ENCODE measurements at places on chromosomes 3 and 15.

- no peak for DNase-seq
Observed at GRCh38 chr15:25238126-25238525, 200.7 kb downstream of the UBE3A start.

GRCh38 chr15:88529021-88529630 is 17.4 kb downstream of the DET1 start:
- DNase-seq: no peak

DNA sequence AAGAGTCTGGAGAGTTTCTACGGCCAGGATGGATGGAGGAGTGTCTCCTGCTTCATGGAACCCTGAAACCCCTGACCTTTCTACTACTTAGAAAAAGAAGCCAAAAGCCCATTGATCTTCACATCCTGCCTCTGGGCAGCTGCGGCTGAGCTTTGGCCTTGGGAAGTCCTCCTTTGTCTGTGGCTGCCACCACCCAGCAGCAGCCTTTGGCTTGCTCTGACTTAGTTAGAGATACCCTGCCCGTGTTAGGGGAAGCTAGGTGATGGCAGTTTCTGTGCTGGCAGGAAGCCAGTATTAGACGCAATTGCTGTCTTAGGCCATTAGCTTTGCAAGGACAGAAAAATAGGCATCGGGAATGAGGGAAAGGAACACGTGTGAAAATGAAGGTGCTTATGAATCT is 18.8 kb downstream of the APH1B start:
- DNase-seq: no peak

GRCh38 chr3:107661447-107662123 is 138.8 kb downstream of the BBX start:
- DNase-seq: no peak

GRCh38 chr15:70200511-70201424 is 103.1 kb upstream of the TLE3 start:
- DNase-seq: no peak

DNA sequence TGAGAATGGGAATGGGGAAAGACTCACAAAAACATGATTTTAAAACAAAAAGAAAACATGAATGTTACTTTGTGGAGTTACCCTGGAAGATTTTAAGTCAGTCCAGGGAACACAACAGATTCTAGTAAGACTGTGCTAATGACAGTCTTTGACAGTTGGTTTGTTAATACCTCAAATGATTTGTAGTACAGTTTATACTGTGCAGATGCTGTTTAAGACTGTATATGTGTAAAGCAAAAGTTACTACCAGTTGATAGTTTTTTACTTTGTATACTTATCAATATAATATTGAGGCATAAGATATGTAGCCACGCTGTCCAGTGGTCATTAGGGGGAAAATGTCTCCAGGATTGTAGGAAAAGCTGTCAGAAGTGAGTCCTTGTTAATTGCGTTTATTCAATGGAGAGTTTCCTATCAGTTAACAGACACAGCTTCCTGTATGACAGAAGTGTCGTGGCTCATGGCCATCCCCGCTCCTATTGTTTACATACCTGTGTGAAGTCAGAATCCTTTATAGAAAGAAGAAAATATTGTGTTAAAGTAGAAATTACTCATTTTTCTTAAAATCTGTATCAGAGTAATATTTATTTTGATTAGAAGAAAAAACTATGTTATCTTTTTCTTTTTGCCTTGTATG is 36.0 kb downstream of the NKIRAS1 start:
- no peak for DNase-seq

DNA sequence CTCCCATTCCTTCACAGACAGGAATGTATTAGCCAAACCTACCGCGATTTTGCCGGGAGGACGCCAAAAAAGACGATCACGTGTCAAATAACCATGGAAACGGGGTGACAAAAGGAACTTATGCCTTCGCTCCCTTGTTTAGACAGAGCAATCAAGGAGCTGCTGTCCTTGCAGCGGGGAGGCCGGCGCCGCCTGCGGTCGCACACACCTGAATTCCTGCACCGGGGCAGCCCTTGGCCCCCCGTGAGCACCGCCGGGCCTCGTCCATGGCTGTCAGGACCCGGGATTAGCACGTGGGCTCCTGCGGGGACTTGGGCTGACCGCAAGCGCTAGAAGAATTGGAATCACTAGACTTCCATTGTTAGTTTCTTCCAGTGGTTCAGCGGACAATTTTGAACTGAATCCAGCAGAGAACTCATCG is 193.1 kb downstream of the SHQ1 start:
- DNase-seq: peak; percentile 29

DNA sequence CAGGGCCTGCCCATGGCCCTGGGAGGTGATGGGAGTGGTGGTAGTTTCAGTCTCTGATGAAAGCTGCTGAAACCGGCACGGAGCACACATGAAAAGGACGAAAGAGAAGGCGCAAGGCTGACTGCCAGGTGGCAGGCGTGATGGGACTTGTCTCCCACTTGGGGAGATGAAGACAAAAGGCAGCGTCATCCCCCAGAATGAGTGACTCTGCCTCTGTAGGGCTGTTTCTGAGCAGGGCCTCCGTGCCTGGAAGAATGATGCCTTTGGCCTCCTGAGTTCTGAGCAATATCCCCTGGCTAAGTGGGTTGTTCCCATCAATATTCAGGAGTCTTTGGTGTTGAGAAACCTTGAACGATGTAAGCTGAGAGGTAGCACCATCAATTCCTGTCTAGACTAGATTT is 237.8 kb downstream of the OPA1 start:
- DNase-seq: no peak

GRCh38 chr15:41487802-41488201 is 5.9 kb upstream of the ITPKA start:
- peak; percentile 30 for DNase-seq

- peak; percentile 88 for DNase-seq
Observed at GRCh38 chr3:186825294-186825821, 17.2 kb upstream of the ADIPOQ start.

- no peak for DNase-seq
Observed at GRCh38 chr3:14899993-14900618, 47.3 kb upstream of the NR2C2 start.

- no peak for DNase-seq
Observed at GRCh38 chr3:59978979-59979378, 929.2 kb upstream of the CFAP20DC start.

DNA sequence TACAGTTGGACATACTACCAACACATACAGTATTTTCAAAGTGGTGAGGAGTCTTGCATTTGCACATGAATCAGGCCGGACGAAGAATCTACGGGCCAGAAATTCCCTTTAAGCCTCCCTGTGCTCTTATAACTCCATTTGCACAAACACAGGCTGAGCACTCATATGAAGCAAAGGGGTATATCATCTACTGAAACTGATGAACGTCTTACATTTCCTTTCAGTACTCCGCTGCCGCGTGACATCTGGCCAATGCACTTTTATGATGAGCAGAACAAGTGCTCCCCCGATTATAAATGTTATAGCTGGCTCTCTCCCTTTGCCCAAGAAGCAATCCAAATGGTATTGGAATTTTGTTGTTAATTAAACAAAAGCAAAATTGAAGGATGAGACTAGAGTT is 110.3 kb upstream of the ICE2 start:
- DNase-seq: no peak

DNA sequence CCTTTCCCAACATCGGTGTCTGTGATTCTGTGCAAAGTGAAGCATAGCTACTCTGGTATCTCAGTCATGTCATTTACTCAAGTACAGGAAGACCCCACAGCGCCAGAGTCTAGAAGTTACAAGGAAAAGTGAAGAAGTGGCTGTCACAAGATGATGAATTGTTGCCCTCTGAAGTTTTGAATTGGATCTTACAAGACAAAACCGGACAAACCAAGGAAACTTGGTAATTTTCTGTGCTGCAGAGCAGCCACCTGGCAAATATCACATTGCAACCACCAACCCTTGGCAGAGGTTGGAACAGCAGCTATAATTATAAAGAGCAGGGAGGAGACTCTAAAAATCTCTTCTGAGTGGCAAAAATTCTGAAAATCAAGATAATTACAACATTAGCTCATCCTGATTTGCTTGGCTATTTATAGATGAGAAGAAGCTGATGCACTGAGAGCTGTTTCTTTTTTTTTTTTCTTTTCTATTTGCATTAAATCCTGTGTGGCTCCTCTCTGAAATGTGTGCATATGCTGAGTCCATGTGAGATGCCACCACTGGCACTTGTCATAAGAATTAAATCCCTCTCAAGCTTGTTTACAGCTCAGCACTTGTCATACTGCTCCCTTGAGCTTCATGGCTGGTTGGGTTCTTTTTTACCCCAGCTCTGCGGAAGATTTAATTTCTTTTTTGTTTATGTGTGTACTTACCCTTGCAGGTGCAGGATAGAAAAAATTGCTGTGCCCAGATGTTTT is 68.0 kb upstream of the MNS1 start:
- no peak for DNase-seq

DNA sequence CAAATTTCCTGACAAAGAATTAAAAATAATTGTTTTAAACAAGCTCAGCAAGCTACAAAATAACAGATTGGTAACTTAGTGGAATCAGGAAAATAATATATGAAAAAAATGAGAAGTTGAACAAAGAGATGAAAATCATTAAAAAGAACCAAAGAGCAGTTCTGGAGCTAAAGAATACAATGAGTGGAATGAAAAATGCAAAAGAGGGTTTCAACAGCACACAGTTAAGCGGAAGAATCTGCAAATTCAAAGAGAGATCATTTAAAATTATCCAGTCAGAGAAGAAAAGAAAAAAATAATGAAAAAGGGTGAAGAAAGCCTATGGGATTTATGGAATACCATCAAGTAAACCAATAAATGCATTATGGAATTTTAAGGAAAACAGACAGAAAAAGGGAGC is 6.2 kb upstream of the GABRR3 start:
- DNase-seq: no peak

DNA sequence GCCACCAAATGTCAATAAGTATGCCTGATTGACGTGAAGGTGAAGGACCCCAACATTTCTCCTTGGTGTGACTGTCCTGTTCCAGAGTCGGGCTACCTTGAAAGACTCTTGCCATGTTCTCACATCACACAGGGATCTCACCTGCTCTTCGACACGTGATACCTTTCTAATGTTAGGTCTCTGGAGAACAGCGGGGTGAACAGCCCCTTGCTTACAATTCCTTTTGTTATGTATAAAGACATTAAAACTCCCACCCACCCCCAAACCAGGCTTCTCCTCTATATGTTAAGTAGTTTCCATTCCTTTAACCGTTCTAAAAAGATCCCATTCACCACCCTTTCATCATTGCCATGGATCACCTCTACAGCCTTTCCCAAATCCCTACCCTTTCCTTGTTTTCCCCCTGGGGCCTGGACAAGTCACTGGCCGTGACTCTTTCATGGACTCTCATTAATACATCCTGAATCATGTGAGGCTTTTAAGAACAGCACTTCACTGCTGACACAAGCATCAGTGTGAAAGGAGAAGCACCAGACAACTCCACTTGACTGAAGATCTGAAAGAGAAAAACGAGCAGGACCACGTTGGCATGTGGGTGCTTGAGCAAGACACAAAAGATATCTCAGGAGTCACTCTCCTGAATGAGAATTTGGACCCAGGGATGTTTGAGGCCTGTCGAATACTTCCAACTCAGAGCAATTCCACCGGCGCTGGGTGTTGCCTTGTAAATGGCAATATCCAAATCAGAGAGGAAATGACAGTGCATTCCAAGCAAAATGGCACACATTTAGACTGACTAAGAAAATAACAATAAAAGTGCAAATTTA is 115.0 kb downstream of the FOXP1 start:
- DNase-seq: no peak

DNA sequence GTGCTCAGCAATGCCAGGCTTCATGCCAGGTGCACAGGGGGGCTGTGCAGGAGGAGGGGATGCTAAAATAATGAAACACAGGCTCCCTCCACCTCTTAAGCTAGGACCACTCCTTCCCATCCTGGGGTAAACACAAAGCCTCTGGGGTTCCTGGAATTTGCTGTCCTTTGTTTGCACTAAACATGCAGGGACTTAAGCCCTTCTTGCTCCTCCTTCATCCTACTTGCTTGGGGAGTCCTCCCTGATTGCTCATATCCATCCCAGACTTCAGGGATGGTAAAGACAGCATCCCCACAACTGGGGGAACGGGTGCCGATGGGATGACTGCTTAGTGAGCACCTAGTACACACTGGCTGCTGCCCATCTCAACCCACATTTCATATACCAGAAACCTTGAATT is 5.1 kb downstream of the LINGO1 start:
- no peak for DNase-seq

DNA sequence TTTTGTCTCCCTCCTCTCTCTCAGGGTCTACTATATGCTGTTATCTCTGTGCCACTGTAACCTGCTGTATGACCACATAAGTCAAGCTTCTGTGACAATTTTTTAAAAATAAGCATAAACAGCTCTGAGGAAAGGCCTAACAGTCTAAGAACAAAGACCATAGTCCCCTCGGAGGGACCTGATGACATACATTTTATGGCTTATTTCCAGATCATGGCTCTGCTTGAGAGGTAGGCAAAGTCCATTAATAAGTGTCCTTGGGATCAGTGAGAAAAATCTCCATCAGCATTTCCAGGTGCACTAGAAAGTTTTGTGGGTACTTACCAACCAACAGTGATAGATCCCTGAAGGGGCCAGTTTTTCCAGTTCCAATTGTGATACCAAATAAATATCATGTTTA is 123.8 kb downstream of the TNIK start:
- no peak for DNase-seq

DNA sequence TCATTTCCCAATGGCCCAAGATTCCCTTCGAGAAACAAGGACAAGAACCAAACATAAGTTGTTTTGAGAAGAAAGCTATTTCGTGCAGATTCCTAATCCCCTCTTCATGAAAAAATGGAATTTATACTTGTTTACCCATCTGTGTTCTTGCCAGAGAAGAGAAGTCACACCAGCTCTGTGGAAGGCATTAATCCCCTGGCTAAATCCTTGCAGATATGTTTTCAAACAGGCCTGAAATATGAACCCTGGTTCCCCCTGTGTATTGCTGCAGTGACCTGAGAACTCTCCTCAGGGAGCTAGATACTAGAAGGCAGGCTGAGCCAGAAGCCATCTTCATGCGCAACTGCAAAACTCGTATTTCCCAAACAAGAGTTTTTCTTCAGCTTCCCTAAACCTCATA is 337.7 kb downstream of the NEK10 start:
- DNase-seq: no peak

DNA sequence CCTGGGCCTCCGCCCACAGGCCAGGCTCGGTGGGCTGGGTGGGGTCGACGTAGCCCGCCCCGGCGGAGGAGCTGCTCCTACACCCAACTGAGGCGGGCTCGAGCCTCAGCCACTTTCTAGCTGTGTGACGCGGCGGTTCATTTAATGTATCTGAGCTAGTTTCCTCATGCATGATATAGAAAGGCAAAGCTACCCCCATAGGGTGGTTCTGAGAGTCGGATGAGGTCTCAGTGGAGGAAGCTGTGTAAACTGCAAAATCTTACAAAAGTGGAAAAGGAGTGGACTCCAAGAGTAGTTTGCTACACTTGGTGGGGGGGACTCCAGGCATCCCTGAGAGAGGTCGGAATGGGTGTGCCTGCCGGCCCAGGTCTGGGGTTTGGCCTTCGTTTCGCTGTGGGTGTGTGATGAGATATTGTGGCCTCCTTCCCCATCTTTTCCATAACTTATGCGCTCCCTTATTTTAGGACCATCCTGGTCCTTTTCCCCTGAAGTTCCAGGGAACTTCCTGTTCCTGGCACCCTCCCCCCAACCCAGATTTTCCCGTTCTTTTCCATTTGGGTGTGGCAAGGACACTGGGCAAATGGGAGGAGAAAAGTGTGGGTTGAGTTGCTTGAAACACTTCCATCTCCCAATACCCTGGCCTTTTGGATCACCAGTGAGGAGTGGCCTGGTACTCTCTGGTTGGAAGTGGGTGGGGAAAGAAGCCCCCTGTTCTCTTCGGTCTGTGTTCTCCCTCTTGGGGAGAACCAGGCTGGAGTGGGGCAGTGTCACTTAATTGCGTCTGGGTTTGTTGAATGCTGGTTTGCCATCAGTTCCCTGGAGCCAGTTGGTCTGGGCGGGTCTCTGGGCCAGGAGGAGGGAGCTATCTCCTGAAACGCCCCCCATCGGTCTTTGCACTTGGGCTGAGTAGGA is 1.1 kb downstream of the PDIA5 start:
- DNase-seq: peak; percentile 59
